ENCODE measurements at places on chromosomes 16 and 17.
A peak's percentile ranks its signal among the peaks of the same experiment; 100 is the strongest.

DNA sequence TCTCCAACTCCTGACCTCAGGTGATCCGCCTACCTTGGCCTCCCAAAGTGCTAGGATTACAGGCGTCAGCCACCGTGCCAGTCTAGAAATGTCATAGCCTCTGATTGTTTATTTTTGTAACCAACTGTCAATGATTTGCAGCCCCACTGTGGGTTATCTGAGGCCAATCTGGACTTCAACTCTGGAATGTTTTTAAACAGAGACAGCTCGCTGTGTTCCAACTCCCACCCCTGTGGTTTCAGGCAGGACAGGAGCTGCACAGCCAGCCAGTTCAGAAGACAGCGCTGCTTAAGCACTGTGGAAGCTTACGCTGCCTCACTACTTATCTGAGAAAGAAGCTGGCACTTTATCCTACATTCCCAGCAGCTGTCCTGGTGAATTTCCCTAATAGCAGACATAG is 19.5 kb downstream of the MRM3 start:
- no peak for DNase-seq

DNA sequence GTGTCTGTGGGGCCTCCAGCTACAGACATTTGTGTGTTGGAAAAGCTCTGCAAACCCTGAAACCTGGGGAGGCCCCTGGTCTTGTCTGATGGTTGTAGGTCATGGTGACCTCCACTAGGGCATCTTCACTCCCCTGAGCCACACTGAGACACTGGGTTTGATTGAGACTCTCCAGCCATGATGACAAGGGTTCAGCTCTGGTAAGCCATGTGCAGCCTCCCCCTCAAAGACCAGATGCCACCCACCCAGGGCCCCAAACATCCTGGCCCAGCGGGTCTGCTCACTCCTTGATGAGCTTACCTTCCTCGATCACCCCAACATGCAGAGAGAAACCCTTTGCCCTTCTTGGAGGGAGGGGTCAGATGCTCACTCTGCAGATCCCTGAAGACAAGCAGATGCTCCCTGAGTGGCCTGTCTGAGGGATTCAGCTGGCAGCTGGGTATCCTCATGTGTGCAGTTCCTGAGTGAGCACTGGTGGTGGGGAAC is 101.6 kb downstream of the METRNL start:
- no peak for DNase-seq

- no peak for DNase-seq
Measured at GRCh38 chr17:31048780-31049179, 46.0 kb upstream of the NF1 start.

DNA sequence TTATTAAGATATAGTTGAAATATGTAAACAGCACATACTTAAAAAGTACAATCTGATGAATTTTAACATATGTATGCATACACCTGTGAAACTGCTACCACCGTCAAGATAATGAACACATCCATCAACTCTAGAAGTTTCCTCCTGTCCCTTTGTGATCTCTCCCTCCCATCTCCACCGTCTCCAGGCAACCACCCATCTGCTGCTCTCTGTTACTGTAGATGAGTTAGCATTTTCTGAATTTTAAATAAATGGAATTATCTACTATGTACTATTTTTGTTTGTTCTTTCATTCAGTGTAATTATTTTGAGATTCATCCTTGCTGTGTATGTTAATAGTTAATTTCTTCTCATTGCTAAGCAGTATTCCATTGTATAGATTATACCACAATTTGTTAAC is 40.2 kb upstream of the SMPD3 start:
- no peak for DNase-seq

DNA sequence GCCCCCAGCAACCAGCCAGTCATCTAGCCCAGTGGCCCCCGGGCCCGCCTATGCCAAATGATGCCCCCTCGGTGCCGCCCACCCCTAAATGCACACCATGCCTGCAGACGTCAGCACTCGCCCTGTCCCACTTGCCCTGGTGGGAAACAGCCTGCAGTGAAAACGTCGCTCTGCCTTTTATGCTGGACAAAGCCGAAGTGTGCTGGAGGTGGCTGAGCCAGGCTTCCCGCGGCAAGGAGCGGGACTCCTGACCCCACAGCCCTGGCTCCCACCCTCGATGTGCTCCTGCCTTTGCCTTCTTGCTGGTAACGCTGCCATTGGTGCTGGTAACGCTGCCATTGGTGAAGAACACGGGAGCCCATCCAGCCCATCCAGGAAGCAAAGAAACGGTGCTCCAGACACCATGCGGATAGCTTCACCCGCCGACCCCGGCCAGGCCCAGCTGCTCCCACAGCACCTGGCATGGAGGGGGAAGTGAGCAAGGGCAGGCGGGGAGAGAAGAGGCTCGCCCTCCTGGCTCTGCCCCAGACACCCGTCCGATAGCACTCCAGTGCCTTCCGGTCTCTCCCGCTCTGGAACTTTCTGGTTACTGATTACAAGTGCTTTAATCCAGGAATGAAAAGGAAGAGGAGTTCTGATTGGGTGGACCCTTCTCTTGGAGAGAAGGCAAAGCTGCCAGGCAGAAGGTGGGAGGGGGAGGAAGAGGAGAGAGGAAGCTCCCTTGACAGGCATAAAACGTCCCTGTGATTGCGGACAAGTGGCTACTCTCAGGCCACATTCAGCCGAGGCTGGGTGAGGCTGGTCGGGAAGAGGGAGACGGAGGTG is 4.0 kb upstream of the BAIAP2 start:
- peak; percentile 74 for DNase-seq

GRCh38 chr16:67255553-67256221 is 6.9 kb downstream of the SLC9A5 start:
- DNase-seq: no peak
